ENCODE measurements at places on chromosomes 12 and 14.

DNA sequence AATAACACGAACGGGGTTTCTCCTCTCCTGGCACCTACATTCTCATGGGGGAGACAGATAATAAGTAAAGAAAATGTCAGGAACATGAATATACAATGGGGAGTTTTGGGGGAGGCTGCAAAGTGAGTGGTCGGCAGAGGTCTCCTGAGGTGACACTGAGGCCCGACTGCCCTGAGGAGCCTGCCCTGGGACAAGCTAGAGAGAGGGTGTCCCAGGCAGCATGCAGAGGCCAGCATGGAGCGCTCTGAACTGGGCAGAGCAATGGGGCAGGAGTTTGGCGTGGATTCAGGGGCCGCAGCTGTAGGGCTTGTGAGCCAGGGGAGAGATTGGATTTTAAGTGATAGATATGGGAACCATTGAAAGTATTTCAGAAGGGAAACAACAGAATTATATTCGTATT is 320.5 kb downstream of the CACNA1C start:
- no peak for DNase-seq

DNA sequence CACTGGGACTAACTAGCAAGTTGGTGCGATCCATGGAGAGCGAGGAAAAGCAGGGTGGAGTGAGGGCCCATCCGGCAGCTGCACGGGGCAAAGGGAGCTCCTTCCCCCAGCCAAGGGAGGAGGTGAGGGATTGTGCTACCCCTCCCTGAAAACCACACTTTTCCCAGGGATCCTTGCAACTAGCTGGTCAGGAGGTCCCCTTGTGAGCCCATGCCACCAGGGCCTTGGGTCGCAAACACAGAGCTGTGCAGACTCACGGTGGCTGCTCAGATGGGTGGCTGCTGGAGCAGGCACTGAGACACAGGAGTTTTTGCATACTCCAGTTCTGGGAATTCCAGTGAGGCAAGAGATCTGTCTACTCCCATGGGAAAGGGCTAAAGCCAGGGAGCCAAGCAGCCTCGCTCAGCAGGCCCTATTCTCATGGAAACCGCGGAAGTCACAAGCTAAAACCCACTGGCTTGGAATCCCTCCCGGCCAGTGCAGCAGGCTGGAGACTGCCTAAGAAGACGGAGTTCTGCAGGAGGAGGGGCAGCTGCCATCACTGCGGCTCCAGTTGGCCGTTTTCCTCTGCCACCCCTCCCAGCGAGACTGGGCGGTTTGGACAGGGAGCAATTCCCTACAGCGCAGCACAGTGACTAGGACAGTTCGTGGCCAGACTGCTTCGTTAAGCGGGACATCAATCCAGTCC is 10.9 kb upstream of the ZNF705A start:
- no peak for DNase-seq

DNA sequence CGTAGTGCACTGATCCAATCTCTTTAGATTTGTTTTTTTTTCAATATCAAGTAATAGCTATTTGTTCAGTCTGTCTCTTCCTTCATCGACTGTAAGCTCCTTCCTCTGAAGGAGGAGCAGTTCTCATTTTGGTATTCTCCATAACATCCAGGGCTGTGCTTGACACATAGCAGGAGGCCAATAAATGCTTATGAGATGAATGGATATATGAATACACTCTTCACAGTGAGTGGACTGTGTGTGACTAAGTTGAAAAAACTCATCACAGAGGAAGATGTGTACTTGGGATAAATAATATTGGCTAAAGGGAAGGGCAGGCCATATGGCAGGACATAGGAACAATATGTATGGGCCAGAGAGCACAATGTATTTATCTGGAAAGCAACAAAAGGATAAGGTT is 205.3 kb upstream of the PRICKLE1 start:
- DNase-seq, result no peak

GRCh38 chr12:32450363-32450762 is 51.0 kb downstream of the FGD4 start:
- no peak for DNase-seq

- no peak for DNase-seq
These were observed 104.3 kb upstream of the SLC35F4 start for GRCh38 chr14:57970175-57970574.

DNA sequence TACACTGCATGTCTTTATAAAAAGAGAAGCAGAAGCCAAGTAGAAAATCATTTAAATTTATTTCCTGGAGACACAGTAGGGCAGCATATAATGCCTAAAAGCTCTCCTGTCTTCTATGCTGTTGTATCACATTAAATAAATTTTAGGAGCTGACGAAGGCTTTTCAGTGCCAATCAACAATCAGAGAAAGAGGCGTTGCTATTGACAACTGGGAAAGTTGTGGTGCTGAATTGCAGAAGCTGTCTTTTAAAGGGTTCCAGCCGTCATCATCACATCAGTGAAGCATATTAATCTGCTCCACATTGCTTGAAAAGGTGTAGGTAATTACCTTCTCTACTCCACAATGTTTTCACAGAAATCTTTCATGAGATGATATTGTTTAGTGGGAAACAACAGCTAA is 103.9 kb downstream of the FSCB start:
- no peak for DNase-seq

DNA sequence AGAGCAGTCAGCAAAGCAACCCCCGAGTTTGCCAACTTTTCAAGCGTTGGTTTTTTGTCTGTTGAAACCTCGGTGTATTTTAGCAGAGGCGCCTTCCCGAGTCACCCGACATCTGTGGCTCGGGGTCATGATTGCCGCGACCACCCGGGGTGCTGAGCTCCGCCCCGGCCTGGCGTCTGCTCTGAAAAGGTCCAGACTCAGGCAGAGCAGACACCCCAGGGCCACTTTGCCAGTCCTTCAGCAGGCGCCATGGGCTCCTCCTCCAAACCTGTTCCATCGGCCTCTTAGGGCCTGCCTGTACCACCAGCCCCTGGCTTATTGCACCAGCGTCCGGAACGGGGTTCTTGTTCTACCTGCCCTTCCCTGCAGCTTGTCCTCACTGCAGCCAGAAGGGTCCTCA is 19.1 kb downstream of the ANKRD9 start:
- DNase-seq, result no peak

DNA sequence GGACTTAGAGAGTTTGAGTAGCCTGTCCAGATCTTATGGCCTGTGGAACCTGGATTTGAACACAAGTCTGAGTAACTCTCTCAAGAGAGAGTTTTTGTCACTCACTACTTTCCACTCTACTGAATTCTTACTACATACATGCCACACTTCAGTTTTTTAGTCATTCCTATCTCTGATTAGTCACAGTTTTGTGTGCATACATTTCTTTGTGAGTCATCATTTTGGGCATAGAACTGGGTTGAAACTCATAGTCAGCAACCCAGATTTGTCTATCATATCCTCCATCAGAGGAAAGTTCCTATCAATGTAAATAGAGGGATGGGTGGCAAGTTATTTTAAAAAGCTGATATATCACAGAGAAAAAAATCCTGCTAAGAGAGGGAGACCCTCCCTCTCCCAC is 42.9 kb downstream of the FLRT2 start:
- no peak for DNase-seq

DNA sequence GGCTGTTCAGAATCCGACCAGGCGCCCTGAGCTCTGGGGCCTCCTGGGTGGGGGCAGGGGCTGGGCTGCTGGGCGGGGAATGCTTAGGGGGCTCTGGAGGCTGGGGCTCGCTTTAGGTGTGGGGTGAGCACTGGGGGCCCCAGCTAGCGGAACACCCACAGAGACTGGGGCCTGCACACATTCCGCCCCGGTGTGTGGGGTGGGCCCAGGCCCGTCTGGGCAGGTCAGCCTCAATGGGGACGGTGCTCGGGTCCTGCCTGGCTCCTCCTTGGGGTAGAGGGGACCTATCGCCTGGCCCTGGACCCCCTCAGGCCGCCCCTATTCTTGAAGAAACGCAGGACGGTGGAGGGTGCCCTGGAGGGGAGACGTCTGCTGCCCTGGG is 364.8 kb downstream of the TMEM121 start:
- DNase-seq, result no peak

DNA sequence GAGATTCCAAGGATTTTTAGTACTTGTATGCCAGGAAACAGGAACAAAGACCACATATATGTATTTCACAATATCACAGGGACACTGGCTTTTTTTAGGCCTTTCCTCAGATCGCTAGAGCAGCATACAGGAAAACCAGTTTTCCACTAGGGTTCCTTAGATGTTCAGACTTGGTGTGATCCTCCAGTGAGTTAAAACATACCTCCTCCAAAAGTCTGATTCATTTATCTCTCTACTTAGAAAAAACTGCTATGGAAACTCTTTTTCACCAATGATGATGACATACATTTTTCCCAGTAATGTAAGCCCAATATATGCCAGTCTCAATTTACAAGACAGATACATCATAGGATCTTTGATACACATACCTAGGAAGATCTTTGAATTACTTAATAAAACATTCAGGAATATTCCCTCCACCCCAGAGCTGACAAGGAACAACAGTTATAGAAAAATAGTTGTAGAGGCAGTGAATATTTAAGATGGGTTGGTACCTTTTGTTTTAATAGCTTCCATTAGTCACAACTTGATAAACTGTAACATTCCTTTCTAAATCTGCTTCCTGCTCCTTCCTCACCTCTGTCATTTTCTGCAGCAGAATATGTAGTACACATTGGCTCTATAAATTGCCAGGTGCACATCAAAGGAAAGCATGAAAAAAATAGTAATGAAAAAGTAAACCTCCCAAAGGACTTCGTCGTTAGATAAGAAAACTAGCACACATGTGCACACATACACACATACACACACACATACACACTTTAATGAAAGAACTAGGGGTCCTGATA is 27.5 kb downstream of the BCAT1 start:
- no peak for DNase-seq

DNA sequence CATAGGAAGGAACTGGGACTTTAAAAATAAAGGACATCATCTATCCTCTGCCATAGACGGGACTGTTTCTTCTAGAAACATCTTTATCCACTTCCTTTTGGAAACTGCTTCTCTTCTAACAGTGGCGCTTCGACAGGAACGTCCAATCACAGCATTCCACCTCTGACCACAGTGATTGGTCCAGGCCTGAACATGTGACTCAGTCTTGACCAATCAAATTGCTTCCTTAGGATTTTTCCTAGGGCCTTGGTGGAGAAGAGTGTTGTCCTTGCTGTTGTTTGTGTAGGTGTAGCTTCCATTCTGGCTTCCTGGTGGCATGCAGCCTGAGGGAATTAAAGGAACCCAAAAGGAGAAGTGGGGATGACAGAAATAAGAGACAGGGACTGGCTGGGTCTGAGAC is 182.4 kb upstream of the TBX3 start:
- DNase-seq, result no peak

DNA sequence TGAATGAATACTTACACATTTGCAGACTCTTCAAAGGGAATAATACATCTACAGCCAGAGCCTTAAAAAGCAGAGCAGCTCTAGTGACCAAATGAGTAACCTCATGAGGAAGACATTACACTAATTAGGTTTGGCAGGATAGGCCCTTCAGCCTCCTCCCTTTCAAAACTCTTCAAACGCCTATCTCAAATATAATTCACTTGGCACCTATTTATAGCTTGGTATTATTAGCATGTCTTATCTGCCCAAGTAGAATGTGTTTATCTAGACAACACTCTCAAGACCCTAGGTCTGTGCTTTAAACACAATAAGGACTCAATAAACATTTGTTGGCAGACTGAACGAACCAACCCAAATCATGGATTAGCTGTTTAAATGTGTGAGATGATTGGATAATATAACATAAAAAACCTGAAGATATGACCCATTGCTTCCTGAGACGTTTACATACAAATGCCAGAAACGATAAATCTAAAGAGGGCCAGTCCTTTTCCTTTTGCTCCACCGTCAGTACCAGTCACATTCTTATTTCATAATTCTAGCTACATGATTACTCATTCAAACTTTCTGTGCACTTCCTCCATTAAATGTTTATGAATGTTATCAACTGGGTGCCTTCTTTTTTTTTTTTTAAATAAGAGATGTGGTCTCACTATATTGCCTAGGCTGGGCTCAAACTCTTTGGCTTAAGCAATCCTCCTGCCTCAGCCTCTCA is 123.3 kb downstream of the CEP83 start:
- DNase-seq, result no peak

Data from activated CD8-positive, alpha-beta memory T cell treated with anti-CD3 and anti-CD28 coated beads for 1 hour (primary cell).